Epithelial cell of alveolus of lung (primary cell): ENCODE measurements at places on chromosomes 4 and X. TPM values are rescaled to one million over a fixed set of nuclear protein-coding genes. Genes with fewer than 3 reads are reported as not detected.

The NRK gene
- total RNA-seq: 3.7 and 16.9 TPM in 2 replicates

The TEX13B gene
- total RNA-seq: not detected in 2 replicates

The PCSK1N gene
- total RNA-seq: 0.65 and 3.2 TPM in 2 replicates

The ZDHHC15 gene
- 0.39 and 0.48 TPM in 2 replicates for total RNA-seq

The USP51 gene
- 0.65 and 1.1 TPM in 2 replicates for total RNA-seq

The VSIG4 gene
- total RNA-seq: not detected in 2 replicates

The P2RY4 gene
- 0.13 TPM in 1 of 2 replicates, not detected in the other for total RNA-seq

The MAB21L2 gene
- 0.26 TPM in 1 of 2 replicates, not detected in the other for total RNA-seq

The NPY2R gene
- total RNA-seq: not detected in 2 replicates

The MAGEA11 gene
- total RNA-seq: not detected in 2 replicates

The ZCCHC18 gene
- 0.24 and 0.78 TPM in 2 replicates for total RNA-seq

The JCHAIN gene
- total RNA-seq: 1.3 TPM in 1 of 2 replicates, not detected in the other

The USP17L28 gene
- total RNA-seq: not detected in 2 replicates

The ADH1A gene
- not detected in 2 replicates for total RNA-seq

The SLC4A4 gene
- 2.8 and 32.1 TPM in 2 replicates for total RNA-seq

The SLC38A5 gene
- 42.2 and 78.2 TPM in 2 replicates for total RNA-seq

The FAT4 gene
- total RNA-seq: 7.5 and 15.0 TPM in 2 replicates

The DGAT2L6 gene
- not detected in 2 replicates for total RNA-seq

The STPG2 gene
- 0.52 TPM in 1 of 2 replicates, not detected in the other for total RNA-seq

The ATP10D gene
- 8.5 and 14.2 TPM in 2 replicates for total RNA-seq

The BEND4 gene
- not detected in 2 replicates for total RNA-seq

The SYNPO2 gene
- 1.3 and 3.7 TPM in 2 replicates for total RNA-seq

The CT45A9 gene
- not detected in 2 replicates for total RNA-seq

The SSX2B gene
- not detected in 2 replicates for total RNA-seq

The GSX2 gene
- total RNA-seq: not detected in 2 replicates

The MGAT4D gene
- not detected in 2 replicates for total RNA-seq

The ARHGAP6 gene
- 4.4 and 15.3 TPM in 2 replicates for total RNA-seq

The FBXW7 gene
- 15.4 and 27.5 TPM in 2 replicates for total RNA-seq

The BOD1L1 gene
- total RNA-seq: 14.0 and 24.3 TPM in 2 replicates
